ENCODE measurements at places on chromosomes 12 and 14.
A peak's percentile ranks its signal among the peaks of the same experiment; 100 is the strongest.

DNA sequence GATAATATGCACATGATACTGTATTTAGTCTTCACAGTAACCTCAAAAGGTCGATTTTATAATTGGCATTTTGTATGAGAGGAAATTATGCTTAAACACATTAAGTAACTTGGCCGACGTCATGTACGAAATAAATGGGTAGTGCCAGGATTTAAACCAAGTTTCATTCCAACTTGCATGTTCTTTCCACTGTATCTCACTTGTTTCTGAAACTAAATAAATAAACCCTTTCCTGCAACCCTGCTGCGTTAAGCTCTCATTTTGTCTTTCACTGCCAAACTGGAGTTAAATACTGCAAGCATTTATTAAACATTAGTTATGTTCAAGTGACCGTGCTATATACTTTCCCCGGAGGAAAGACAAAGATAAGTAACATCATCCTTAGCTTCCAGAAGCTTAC lies 293.9 kb upstream of the PRKD1 start:
- DNase-seq: no peak

- DNase-seq: no peak
These were observed 162.4 kb upstream of the DAAM1 start for GRCh38 chr14:59026081-59026480.

- DNase-seq: no peak
These were observed 139.9 kb downstream of the GRIP1 start for GRCh38 chr12:66538970-66539369.

DNA sequence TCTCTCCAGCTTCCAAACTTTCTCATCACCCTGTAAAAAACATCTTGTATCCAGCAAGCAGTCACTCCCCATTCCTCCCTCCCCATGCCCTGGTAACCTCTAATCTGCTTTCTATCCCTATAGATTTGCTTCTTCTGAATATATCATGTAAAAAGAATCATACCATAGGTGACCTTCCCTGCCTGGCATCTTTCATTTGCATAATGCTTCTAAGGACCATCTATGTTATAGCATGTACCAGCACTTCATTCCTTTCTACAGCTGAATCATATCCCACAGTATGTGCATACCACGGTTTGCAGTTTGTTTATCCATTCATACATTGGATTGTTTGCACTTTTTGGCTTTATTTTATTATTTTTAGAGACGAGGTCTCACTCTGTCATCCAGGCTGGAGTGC lies 22.9 kb upstream of the VPS37B start:
- DNase-seq: no peak

DNA sequence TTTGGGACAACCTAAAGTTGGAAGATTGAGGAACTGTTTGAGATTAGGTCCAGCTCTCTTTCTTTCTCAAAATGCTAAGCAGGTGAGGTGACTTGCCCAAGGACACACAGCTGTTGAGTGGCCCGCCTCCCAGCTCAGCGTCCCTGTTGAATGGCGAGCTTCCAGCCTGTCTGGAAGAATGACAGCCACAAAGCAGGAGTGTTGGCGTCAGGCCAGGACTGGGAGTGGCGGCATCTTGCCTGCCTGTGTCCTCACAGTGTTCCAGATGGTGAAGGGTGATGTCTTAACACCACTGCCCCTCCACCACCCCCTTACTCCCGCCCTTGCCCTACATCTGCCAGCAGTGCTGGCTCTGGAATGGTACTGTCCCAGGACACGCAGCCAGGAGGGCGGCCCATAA lies 4.4 kb upstream of the CEBPE start:
- no peak for DNase-seq

DNA sequence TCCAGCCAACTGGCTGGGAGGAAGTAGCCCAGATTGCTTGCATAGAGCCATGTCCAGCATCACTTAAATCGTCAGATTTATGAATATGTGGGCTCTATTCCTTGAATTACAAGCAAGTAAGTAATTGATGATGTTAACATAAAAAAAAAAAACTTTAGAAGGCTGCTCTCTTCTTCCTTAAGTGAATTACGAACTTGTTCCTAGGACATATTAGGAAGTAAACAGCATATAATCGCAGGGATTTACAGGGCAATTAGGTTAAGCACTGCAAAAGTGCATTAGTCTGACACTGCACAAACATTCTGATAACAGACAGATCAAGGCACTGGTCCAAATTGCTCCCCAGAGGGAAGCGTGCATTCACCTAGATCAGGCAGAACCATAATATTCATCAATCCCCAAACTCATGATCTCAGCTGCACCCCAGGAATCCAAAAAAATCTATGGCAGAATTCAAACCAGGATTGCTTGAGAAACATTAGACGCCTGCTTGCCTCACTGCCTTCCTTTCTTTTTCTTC lies 293.2 kb downstream of the TMEM132D start:
- DNase-seq: no peak

GRCh38 chr12:44118946-44119345 lies 283.1 kb downstream of the TMEM117 start:
- no peak for DNase-seq

DNA sequence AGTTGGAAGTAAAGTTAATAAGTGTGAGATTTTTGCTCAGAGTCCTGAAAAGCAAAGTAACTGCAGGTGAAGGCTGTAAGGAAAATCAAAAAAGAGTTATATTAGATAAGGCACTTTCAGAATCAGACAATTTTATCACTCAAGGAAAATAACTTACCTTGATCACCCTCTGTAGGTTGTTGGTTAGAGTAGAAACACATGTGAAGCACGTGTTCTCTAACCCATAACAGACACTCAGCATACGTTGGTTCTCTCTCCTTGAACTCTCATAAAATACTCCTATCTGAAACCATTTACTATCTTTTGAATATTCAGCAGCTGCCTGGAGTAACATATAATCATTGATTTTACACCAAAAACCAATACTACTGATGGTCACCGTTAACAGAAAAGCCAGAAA lies 335.5 kb downstream of the KCNH5 start:
- no peak for DNase-seq

DNA sequence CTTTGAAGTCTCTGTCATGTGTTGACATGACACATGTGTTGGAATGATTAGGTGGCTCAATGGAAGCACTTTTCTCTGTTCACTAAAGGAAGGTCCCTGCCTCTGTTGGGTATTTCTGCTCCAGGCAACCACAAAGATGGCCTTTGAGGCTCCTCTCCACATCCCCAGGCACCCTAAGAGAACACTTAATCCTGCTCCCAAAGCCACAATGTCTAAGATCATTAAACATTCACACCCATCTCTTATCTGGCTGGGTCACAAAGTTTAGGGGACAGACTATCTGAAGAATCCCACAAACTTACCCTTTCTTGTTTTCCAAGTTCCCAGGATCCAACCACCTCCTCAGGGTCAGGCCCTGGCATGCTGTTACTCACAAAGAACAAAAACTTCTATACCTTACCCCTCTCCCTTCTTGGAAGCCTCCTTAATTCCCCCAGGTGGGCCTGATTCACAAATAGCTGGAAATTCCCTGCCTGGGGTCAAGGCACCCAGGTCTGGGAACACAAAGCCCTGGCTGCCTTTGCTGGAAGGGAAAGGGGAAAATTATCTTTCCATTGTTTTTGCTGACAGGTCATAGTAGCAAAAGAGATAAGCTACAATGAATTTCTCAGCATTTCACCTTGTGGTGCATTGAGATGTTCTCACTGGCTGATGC lies 333.7 kb downstream of the PCNX1 start:
- no peak for DNase-seq

GRCh38 chr14:31457665-31458659 lies 656 bp upstream of the DTD2 start:
- DNase-seq: no peak

DNA sequence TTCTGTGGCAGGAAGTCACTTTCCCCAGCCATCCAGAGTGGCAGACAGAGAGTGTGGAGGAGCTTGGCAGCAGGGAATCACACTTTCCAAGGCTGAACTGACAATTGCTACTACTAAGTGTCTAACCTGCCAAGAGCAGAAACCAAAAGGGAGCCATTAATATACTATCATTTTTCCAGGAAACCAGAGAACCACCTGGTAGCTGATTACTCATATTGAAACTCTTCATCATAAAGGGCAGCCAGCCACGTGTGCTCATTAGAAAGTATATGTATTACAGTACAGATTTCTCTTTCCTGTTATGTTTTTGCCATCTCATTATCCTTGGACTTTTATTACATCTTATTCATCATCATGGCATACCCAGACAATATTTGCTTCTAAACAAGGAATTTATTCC lies 374.9 kb downstream of the GXYLT1 start:
- DNase-seq: peak; percentile 28

GRCh38 chr14:74977164-74977900 lies 21.9 kb upstream of the PGF start:
- DNase-seq: no peak

DNA sequence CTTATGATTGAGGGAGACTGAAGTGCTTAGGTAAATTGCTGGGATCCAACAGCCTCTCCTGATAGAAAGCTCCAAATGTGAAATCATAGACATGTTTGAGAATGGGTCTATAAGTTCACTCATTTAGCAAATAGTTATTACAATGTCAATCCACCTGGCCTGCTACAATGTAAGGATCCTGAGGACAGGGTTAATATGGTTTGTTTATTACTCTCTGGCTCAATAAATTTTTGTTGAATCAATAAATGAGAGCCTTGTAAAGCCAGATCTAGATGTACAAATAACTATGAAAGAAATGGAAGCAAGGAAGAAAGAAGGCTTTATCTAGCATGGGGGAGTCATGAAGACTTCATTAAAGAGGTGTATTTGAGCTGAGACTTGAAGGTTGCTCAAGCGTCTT lies 165.6 kb upstream of the IGF1 start:
- no peak for DNase-seq

DNA sequence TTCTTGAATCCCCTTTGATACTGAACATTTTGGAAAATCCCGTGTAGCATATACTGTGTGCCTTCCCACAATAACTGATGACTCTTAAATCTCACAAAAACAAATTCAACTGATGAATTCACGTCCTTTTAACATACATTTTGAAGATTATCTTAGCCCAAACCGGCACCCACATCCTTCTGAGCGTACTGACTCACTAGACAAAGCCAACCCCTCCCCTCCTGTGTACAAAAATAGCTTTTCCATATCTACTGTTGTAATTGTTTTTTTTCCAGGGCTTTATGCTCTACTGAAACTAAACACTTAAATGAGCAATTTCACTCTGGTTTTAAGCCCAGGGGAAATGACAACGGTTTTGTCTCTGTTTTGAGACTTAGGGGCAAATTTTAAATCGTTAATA lies 109.4 kb upstream of the ATF7IP start:
- peak; percentile 88 for DNase-seq

DNA sequence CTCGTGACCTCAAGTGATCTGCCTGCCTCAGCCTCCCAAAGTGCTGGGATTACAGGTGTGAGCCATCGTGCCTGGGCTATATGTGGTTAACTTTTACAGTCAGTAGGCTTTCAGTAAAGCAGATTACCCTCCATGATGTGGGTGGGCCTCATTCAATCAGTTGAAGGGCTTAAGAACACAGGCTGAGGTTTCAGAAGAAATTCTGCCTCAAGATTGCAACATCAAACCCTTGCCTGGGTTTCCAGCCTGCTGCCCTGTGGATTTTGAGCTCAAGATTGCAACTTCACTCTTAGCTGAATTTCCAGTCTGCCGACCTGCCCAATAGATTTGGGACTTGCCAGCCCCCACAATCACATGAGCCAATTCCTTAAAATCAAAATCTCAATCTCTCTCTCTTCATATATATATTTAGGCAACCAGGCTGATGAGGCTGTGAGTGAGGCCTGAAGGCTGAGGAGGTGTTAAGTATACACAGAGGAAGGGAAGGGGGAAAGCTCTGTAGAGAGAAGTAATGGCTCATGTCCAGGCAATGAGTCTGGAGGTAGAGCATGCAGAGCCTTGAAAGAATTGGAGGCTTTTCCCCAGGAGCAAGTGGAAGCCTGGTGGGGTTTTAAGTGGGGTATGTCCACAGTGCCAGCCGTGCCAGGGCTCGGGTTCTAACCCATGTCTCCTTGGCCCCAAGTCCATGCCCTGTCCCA lies 33.3 kb upstream of the ACTN1 start:
- no peak for DNase-seq

GRCh38 chr12:4252601-4253000 lies 21.0 kb upstream of the CCND2 start:
- DNase-seq: no peak

DNA sequence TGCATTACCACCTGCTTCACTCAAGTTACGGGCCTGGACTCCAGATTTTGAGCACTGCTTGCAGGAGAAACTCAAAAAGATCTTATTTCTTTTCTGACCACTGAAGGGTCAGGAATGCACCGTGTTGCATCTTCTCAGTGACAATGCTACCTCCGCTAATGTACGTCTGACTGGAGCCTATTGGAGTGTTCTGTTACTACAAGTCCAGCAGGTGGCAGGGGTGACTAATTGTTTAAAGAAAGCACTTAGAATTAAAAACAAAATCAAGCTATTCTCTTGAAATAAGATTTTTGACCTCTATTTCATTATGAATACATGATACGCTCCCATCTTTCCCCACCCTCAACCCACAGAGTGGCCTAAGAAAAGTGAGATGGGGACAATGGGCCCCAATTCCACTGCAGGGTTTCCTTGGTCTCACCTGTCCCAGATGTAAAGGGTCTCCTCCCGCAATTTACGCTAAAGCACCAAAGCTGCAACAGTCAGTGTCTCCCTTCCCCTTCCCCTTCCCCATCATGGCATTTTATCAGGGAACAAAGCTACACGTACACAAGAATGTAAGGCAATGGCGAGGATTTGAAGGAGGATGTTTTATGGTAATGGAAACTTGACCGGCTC lies 2.2 kb downstream of the TBPL2 start:
- DNase-seq: no peak

DNA sequence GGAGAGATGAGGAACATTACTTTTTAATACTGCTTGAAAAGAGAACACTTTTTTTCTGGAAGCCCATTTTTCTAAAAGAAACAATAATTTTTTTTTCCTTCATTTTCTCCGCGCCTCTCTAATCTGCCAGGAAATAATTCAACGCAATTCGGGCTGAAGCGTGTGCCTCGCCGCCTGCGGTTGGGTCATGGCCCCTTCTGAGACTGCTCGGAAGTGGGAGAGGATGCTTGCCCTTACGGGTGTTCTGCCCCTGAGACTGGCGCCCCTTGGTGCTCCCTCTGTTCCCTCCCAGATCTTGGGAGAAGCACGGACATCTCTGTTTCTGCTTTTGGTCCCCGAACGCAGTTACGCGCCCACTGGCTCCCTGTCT lies 332 bp upstream of the TBC1D30 start:
- no peak for DNase-seq

GRCh38 chr14:50308363-50308915 lies 3.6 kb downstream of the L2HGDH start:
- no peak for DNase-seq

DNA sequence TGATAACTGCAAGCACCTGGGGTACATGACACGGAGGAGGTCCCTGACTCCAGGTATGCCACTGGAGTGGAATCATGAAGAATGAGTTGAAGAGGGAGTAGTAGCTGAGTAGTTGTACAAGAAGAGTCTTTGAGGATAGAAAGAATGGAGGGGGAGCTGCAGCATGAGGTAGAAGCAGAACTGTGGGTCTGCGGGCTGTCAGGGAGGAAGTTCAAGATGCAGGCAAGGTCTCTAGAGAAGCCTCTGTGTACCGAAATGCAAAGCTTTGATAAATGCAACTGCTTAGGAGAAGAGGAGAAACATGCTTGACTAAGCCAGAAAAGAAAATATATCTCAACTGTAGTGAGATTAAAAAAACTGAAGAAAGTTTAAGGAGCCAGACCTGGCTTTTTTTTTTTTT lies 91.5 kb downstream of the CPNE8 start:
- no peak for DNase-seq

All from T-helper 2 cell (primary cell).